ENCODE measurements at places on chromosomes 1 and 21.

- DNase-seq: no peak
Observed at GRCh38 chr1:201358596-201358995, 18.9 kb downstream of the TNNT2 start.

DNA sequence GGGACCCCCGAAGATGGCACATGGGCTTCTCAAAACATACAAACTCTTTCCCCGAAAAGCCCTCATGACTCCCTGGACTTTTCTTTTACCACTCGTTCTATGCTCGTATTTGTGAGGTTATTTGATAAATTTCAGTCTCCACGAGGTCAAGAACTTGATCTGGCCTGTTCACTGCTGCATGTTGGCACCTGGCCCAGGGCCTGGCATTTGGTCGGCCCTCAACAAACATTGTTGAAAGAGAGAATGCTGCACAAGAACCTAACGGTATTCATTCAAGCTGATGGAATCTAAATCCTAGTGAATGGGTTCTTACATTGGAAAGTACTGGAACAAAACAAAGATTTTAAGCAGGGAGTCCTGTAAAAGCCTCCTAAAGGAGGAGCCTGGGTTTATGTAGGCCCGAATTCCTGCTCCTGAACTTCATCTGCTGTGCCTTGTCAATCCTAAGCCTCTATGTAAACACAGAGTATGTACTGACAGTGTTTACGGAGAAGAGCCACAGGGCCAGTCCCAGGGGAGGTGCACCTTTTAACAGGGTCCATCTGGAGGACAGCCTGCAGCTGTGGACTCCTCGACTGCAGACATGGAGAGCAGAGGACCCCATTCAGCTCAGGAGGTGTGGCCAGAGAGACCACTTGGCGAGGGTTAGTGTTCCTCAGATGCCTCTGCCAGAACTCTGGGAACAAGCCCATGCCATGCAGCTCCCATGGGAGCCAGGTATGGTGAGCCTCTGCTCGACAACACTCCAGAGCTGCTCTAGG is 46.9 kb downstream of the L1TD1 start:
- DNase-seq: no peak

DNA sequence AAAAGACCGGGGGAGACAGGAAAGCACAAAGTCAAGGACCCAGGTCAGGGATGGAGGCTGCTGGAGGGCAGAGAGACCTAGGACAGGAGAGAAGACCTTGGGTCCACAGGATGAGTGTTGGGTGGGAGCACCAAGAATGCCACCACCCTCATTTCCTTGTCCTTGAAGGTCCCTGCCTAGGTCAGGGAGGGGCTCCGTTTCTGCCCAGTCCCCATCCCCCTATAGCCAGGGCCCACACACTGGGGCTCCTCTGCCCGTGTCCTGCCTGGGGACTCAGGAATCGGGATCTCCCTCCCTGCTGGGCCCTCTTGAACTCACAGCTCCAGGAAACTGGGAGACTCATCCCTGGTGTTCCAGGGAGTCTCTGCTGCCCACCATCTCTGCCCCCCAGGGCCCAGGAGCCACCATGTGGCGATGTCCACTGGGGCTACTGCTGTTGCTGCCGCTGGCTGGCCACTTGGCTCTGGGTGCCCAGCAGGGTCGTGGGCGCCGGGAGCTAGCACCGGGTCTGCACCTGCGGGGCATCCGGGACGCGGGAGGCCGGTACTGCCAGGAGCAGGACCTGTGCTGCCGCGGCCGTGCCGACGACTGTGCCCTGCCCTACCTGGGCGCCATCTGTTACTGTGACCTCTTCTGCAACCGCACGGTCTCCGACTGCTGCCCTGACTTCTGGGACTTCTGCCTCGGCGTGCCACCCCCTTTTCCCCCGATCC is 584 bp downstream of the TINAGL1 start:
- DNase-seq: no peak

- DNase-seq: no peak
Observed at GRCh38 chr1:224198572-224198971, 15.5 kb downstream of the DEGS1 start.

DNA sequence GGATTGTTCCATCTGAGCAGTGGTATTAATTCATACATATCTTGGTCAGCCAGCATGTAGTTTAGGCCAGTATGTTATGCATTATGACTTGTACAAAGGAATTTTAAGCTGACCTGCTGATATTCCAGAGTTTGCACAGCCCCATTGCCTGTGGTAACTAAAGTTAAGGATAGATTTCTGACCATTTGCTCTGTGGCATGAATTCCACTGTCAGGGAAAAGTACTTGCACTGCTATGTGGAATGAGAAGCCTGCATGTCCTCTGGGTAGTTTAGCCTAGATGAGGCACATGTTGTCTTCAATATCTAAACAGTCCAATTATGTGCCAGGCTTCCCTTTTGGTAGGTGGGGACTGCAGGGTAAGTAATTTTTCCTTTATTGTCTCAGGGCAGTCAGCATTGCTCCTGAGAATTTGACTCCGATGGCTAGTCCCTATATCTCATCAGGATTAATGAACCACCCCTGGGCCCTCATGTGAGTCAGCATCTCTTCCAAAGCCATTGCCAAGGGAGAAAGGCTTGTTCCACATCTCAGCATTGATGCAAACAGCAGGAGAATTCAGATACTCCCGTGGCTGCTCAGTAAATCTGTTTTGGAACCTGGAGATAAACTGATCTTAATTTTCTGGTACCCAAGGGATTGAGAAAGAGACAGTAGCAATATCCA is 30.2 kb downstream of the NEK7 start:
- no peak for DNase-seq

GRCh38 chr1:24384251-24385090 is 29.1 kb downstream of the STPG1 start:
- no peak for DNase-seq

GRCh38 chr1:29349871-29350491 is 113.7 kb downstream of the PTPRU start:
- peak; percentile 69 for DNase-seq

- no peak for DNase-seq
Observed at GRCh38 chr1:15475752-15476314, at the start of gene CELA2B. Gene CELA2B (plus strand): TSS chr1:15476104. CDS start chr1:15476126, 22 bp downstream.

- no peak for DNase-seq
Observed at GRCh38 chr1:82795508-82796149, 994.9 kb downstream of the ADGRL2 start.

GRCh38 chr1:18938008-18938706 is 18.3 kb downstream of the IFFO2 start:
- DNase-seq: no peak

- DNase-seq: no peak
Observed at GRCh38 chr1:74683656-74684055, 10.1 kb upstream of the ERICH3 start.

- no peak for DNase-seq
Observed at GRCh38 chr21:35136586-35137219, 87.6 kb upstream of the RUNX1 start.

GRCh38 chr1:100581096-100581705 is 43.3 kb downstream of the GPR88 start:
- DNase-seq: no peak

- DNase-seq: no peak
Observed at GRCh38 chr1:7636795-7637526, 134.1 kb upstream of the VAMP3 start.

GRCh38 chr1:152005360-152005912 is 11.8 kb upstream of the S100A10 start:
- no peak for DNase-seq

- DNase-seq: no peak
Observed at GRCh38 chr21:45096217-45096616, 21.8 kb downstream of the ADARB1 start.

DNA sequence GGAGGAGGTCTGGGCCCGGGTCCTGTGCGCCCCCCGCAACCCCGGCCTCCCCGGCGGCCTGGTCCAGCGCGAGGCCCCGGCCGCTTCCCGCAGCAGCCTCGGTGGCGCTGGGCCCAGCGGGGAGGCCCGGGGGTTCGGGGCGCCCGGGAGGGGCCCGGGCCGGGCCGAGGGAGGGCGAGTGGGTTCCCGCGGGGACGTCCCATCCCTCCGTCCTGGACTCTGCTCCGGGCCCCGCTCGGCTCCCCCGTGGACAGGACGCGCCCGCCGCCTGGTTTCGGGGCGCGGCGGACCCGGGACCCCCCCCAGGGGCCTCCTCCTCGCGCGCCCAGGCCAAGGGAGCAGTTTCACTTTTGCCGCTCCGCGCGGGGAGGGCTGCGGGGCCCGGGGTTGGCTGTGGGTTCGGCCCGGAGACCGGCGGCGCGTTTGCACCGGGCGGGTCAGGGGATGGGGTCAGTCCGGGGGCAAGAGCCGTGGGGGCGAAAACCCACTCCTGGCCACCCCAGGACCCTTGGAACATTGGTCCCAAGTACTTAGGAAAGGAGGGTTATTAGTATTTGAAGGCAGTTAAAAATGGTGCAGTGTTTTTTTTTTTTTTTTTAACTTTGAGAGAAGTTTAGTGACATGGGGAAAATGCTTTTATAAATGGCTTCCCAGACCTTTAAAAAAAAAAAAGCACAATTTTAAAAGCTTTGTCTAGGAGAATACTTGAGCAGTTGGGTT is 677 bp downstream of the AGPAT3 start:
- DNase-seq: no peak

DNA sequence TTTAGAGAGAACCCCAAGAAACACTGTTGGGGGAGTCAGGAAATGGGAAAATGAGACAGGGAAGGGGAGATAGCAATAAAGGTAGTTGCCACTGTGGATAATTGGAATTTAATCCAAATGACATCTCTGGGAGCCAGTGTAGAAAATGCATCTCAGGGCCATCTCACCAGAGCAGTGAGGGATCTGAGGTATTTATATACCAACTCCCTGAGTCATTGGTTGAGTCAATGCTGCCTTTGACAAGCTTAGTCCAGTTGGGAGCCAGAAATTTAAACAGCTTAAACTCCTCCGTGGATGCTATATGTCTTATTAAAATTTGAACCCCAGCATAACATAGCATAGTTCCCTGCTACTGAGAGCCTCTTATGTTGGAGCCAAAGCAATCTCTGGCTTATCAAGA is 140.3 kb downstream of the SLC30A10 start:
- DNase-seq: no peak

DNA sequence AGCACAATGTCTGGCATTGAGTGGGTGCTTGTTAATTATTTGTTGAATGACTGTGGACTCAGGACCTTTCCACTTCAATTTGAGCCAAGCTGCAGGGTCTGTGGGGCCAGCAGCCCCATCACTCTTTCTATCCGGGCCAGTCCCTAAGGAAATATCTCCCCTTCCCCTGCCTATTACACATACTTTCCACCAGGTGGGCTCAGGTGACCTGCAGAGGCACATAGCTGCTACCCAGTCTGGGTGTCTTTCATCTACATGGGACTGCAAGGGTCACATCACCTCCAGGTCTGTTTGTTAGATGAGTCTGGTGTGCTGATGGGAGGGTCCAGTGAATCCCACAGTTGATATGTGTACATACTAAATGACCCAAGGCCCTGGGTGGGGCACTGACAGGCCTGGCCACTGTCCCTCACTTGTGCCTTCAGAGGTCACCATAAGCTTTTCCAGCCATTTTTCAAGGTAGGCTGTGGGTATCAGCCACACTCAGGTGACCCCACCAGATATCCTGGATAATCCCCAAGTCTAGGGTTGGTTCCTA is 59.5 kb upstream of the KDM4A start:
- DNase-seq: no peak

DNA sequence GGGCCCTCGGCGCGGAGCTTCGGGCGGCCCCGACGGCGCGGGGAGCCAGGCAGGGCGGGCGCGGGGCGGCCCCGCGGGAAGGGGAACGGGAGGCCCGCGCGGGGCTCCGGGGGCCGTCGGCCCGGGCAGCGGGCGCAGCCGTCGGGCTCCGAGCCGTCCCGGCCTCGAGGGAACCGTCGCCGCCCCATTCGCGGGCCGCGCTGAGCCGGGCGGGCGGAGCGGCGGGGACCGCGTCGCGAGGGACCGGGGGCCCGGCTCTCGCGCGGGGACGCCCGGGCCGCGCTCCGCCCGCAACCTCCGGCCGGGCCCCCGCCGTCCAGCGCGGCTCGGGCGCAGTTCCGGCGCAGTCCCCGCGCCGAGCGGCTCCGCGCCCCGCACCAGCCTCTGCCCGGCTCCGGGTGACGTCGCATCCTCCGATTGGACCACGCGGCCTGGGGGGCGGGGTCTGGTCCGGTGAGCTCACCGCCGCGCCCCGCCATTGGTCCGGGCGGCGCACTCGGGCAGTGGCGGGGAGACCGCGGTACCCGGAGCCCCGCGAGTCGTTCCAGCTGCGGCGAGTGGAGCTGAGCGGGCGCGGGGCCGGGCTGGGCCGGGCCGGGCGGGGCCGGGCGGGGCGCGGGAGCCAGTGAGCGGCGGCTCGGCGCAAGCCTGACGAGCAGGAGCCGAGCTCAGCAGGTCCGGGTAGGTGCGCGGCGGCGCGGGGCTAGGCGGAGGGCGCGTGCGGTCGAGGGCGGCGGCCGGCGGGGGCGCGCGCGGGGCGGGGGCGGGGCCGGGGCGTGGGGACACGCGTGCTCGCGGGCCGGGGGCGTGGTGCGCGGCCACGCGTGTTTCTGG is 66.7 kb upstream of the VAMP3 start:
- DNase-seq: peak; percentile 84

GRCh38 chr1:16971341-16972188 is 8.9 kb downstream of the MFAP2 start:
- DNase-seq: peak; percentile 34

DNA sequence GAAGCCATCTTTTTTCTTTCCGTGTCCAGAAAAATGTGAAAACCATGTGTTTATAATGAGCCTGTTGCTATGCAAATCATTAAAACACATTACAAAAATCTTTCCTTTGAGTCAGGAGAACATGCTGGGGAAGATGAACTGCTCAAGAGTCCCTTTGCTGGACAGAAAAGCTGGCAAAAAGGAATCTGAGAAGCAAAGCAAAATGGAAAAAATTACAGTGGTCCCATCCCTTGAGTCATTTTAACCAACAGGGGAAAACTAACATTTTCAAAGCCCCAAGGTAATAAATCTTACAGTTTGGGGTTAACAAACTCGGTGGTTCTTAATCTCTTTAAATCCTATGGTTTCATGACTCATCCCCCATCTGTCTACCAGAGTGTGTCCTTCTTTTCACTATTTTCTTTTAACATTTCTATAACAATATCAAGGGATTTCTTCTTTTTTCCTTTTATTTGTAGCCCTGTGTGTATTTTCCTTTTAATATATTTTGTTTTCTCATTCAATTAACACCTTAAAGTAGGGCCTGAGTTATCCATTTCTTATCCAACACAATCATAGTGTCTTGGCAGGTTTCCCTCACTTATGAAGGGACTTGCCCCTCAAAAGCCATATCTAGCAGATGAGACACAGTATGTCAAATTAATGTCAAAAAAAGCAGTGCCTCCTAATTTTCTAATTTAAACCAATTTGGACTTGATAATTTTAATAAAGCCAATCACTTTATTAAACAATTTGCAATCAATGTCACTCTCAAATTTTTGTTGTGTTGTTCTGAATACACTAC is 105.4 kb downstream of the PTPN14 start:
- no peak for DNase-seq

- no peak for DNase-seq
Observed at GRCh38 chr1:69246109-69246508, 321.6 kb upstream of the LRRC7 start.

GRCh38 chr1:31981456-31981839 is 32.2 kb upstream of the KHDRBS1 start:
- DNase-seq: no peak
